AG09309 (cell line): ENCODE measurements at places on chromosomes 7 and 10.

- DNase-seq, result peak; percentile 34
Measured at GRCh38 chr10:68897336-68897741, 3.8 kb upstream of the DDX50 start.

- DNase-seq, result no peak
Measured at GRCh38 chr10:125096371-125096770, 64.0 kb downstream of the CTBP2 start.

GRCh38 chr7:365593-365992, 75.6 kb downstream of the FOXL3 start:
- no peak for DNase-seq

GRCh38 chr7:96285579-96285978, 36.3 kb downstream of the SLC25A13 start:
- no peak for DNase-seq

- no peak for DNase-seq
Measured at GRCh38 chr10:82821043-82821442, 946.0 kb downstream of the NRG3 start.

- no peak for DNase-seq
Measured at GRCh38 chr10:62326176-62326575, 48.0 kb upstream of the ZNF365 start.

- DNase-seq, result no peak
Measured at GRCh38 chr10:46031648-46032532, 1.5 kb upstream of the NCOA4 start.

GRCh38 chr7:107563081-107563774, 492 bp downstream of the COG5 start:
- DNase-seq, result no peak

GRCh38 chr7:43391518-43391917, 191.4 kb upstream of the STK17A start:
- no peak for DNase-seq

- DNase-seq, result no peak
Measured at GRCh38 chr7:92557808-92558362, 29.3 kb downstream of the RBM48 start.
